ENCODE measurements at places on chromosomes 3 and 15. TPM values are rescaled to one million over a fixed set of nuclear protein-coding genes. Genes with fewer than 3 reads are reported as not detected.
A peak's percentile ranks its signal among the peaks of the same experiment; 100 is the strongest.

- no peak overlapping the region for H3K27ac ChIP-seq
- no peak overlapping the region for H3K4me3 ChIP-seq
- no peak for DNase-seq
- H3K27me3 ChIP-seq: no peaks in the 10 kb centered on the region
These were observed 47.1 kb downstream of the IDH2 start for GRCh38 chr15:90055182-90055581.

Gene GOLGA8G
- total RNA-seq: not detected

Gene GABRR3
- total RNA-seq: not detected

- H3K4me1 ChIP-seq: no peaks in the 10 kb centered on the region
- no peak overlapping the region for H3K27ac ChIP-seq
- no peaks in the 10 kb centered on the region for H3K27me3 ChIP-seq
- H3K36me3 ChIP-seq: no peaks in the 10 kb centered on the region
These were observed 61.1 kb downstream of the ZNF445 start for GRCh38 chr3:44416031-44417030.

- H3K36me3 ChIP-seq: no peaks in the 10 kb centered on the region
- DNase-seq: no peak
- H3K4me3 ChIP-seq: no peak overlapping the region
- no peaks in the 10 kb centered on the region for H3K4me1 ChIP-seq
- no peak overlapping the region for H3K27ac ChIP-seq
- no peaks in the 10 kb centered on the region for H3K27me3 ChIP-seq
These were observed 665.0 kb upstream of the CBLB start for GRCh38 chr3:106533788-106534160.

Gene PLSCR2
- total RNA-seq: not detected

DNA sequence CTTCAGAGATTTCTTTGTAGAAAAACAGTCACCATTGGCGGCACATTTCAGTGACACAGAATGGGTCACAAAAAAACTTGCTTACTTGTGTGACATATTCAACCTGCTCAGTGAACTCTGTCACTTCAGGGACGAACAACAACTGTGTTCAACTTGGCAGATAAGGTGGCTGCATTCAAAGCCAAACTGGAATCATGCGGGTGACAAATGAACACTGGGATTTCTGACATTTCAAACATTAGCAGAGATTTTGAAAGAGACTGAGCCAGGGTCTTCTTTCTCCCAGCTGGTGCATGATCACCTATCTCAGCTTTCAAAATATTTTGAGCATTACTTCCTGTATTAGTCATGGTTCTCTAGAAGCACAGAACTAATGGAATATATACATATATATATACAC lies 1.9 kb upstream of the EID1 start:
- no peaks in the 10 kb centered on the region for H3K27me3 ChIP-seq
- H3K4me3 ChIP-seq: no peak overlapping the region
- DNase-seq: no peak
- H3K4me1 ChIP-seq: peaks cover 28% of the 10 kb centered on the region
- H3K36me3 ChIP-seq: no peaks in the 10 kb centered on the region

GRCh38 chr3:29373131-29373680 lies 92.3 kb downstream of the RBMS3 start:
- H3K4me3 ChIP-seq: no peak overlapping the region
- no peaks in the 10 kb centered on the region for H3K4me1 ChIP-seq
- DNase-seq: no peak
- H3K27me3 ChIP-seq: no peaks in the 10 kb centered on the region
- peak overlapping the region; percentile 21 for H3K27ac ChIP-seq
- H3K36me3 ChIP-seq: no peaks in the 10 kb centered on the region

DNA sequence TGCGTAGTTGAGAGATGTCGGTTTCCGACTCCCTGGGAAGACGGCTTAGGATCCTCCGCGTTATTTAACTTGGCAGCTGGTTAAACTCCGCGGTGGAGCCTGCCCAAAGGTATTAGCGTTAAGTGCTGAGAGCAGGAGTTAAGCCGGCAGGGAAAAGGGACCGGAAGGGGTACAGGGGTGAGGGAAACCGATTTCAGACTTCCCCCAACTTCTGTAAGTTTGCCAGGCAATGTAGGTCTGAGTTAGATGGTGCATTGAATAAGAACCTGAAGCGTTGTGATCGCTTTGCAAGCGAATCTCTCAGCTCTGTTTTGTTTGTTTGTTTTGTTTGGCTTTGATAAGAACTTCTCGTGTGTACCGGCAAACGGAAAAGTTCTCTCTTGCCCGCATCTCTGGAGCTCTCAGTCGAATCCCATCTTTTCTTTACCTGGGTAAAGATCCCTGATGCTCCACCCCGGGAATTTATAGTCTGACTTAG lies 6.0 kb upstream of the FEZF2 start:
- H3K27me3 ChIP-seq: peaks cover 84% of the 10 kb centered on the region
- no peak overlapping the region for H3K4me3 ChIP-seq
- no peak for DNase-seq
- peaks cover 19% of the 10 kb centered on the region for H3K4me1 ChIP-seq

DNA sequence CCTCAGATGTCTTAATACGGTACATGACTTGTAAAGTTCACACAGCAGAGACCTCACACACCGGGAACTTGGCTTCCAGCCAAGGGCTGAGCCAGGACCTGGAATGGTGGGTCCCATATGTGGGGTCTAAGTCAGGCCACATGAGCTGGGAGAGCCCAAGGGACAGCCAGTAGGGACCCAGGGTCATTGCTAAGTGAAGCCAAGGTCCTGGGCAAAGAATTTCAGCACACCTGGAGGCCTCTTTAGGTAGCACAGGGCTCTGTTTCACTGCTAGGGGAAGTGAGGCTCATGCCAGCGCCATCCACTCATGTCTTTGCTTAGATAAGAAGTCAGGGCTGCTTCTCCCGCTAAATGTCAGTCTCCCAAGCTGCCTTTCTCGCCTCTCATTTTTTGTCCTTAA lies 116.6 kb upstream of the TLE3 start:
- no peak overlapping the region for H3K27ac ChIP-seq
- no peak for DNase-seq
- no peaks in the 10 kb centered on the region for H3K36me3 ChIP-seq

- peak overlapping the region; percentile 96 for H3K27ac ChIP-seq
- DNase-seq: peak; percentile 39
- H3K4me1 ChIP-seq: peaks cover 53% of the 10 kb centered on the region
- no peaks in the 10 kb centered on the region for H3K27me3 ChIP-seq
- peak overlapping the region; percentile 97 for H3K4me3 ChIP-seq
- peaks cover 20% of the 10 kb centered on the region for H3K36me3 ChIP-seq
These were observed 801 bp downstream of the ARHGAP31 start for GRCh38 chr3:119294696-119295671.

DNA sequence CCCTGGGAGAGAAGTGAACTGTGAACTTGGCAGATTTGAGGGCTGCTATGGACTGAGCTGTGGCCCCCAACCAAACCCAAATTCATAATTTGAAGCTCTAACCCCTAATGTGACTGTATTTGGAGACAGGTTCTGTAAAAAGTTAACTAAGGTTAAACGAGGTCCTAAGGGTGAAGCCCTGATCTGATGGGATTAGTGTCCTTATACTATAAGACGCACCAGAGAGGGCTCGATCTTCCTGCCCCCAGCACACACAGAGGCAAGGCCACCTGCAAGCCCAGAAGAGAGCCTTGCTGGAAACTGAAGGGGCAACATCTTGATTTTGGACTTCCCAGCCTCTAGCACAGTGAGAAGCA lies 34.0 kb downstream of the TKT start:
- no peak for DNase-seq
- no peak overlapping the region for H3K27ac ChIP-seq
- no peaks in the 10 kb centered on the region for H3K27me3 ChIP-seq
- H3K36me3 ChIP-seq: peaks cover 36% of the 10 kb centered on the region
- no peaks in the 10 kb centered on the region for H3K4me1 ChIP-seq

Gene FETUB
- 0.42 TPM for total RNA-seq

- no peak overlapping the region for H3K4me3 ChIP-seq
- no peak for DNase-seq
- no peak overlapping the region for H3K27ac ChIP-seq
- no peaks in the 10 kb centered on the region for H3K36me3 ChIP-seq
These were observed 24.8 kb upstream of the VGLL4 start for GRCh38 chr3:11668243-11669235.

DNA sequence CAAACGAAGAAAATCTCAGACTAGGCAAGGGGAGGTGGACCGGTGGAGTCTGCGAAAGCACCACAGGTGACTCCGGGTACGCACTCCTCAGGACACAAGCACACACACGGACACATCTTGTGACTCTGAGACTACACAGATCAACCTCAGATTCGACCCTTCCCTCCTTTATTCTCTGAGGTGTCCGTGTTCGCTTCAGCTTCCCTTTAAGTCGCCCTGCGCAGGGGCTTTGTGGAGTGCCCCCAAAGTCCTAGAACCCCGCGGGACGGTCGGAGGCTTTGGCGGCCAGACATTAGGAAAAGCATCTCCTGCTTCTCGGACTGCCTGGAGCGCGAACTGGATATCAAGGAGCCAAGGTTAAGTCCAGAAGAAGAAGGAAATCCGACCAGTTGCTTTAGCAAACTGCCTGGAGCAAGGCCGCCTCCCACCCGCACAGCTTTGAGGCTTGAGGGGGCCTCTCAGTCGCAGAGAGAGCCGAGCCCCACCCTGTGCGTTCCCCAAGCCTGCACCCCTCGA lies 730 bp downstream of the DGKG start:
- H3K27me3 ChIP-seq: no peaks in the 10 kb centered on the region
- peak overlapping the region; percentile 64 for H3K4me3 ChIP-seq
- H3K36me3 ChIP-seq: no peaks in the 10 kb centered on the region
- peak overlapping the region; percentile 83 for H3K27ac ChIP-seq
- DNase-seq: no peak

DNA sequence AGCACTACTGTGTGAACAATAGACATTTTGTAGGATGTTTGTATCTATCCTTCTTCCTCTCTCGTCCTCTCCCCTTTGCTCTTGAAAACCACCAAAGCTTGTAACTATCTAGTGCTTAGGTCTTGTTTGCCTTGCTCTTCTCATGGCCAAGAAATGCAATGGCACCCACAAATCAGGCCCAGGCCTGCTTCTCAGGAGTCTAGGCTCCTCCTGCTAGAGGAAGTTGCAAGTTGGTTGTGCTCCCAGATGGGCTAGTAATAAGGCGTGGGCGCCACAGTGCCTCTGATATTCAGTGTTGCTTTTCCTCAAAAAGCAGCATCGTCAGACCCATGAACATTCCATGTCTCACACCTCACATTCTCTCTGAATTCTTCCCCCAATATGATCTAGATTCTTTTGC lies 28.7 kb downstream of the ZNF385D start:
- no peak overlapping the region for H3K27ac ChIP-seq
- no peaks in the 10 kb centered on the region for H3K27me3 ChIP-seq
- H3K36me3 ChIP-seq: no peaks in the 10 kb centered on the region
- no peaks in the 10 kb centered on the region for H3K4me1 ChIP-seq
- no peak for DNase-seq
- no peak overlapping the region for H3K4me3 ChIP-seq

DNA sequence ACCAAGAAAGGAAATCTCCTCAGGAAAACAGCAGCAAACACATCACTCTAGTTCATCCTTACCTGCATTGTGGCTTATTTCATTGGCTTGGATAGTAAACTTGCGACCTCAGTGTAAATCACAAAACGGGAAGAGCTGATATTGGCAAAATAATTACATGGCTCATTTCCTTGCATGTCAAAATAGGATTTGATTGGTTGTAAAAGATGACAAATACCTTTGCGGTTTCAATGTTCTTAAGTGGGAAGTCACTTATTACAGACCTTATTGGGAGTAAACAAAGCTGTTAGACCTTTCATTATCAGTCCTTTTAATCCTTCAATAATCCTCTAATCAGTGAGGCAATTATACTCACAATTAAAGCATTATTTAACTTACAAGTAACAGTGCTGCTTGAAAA lies 590.6 kb downstream of the MAGI1 start:
- no peak for DNase-seq
- no peak overlapping the region for H3K27ac ChIP-seq
- H3K4me3 ChIP-seq: no peak overlapping the region
- no peaks in the 10 kb centered on the region for H3K36me3 ChIP-seq
- no peaks in the 10 kb centered on the region for H3K4me1 ChIP-seq

- no peaks in the 10 kb centered on the region for H3K4me1 ChIP-seq
- peaks cover 50% of the 10 kb centered on the region for H3K36me3 ChIP-seq
- H3K27ac ChIP-seq: no peak overlapping the region
These were observed 7.2 kb upstream of the CRYGS start for GRCh38 chr3:186551387-186551786.

- no peaks in the 10 kb centered on the region for H3K27me3 ChIP-seq
- H3K4me1 ChIP-seq: peaks cover 38% of the 10 kb centered on the region
- no peak overlapping the region for H3K4me3 ChIP-seq
- H3K27ac ChIP-seq: peak overlapping the region; percentile 64
- no peak for DNase-seq
These were observed 35.7 kb downstream of the RBPMS2 start for GRCh38 chr15:64739577-64740143.

- H3K4me1 ChIP-seq: peaks cover 6% of the 10 kb centered on the region
- H3K27ac ChIP-seq: no peak overlapping the region
- H3K27me3 ChIP-seq: no peaks in the 10 kb centered on the region
- no peak overlapping the region for H3K4me3 ChIP-seq
These were observed 13.1 kb downstream of the SLC7A14 start for GRCh38 chr3:170572665-170573253.

DNA sequence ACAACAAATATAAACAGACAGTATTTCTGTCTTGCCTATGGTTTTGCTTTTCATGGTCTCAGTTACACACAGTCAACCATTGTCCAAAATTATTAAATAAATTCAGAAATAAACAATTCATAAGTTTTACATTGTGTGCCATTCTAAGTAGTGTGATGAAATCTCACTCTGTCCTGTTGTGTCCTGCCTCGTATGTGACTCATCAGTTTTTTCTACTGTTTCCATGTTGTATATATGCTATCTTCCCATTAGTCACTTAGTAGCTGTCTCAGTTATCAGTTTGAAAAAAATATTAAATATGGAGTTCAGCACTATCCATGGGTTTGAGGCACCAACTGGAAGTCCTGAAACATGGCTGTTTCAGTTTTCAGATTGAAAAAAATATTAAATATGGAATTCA lies 282.4 kb upstream of the GRM7 start:
- H3K4me3 ChIP-seq: no peak overlapping the region
- no peak overlapping the region for H3K27ac ChIP-seq
- H3K4me1 ChIP-seq: no peaks in the 10 kb centered on the region
- no peak for DNase-seq
